ENCODE measurements at places on chromosomes 4 and X.

- DNase-seq, result no peak
Observed at GRCh38 chr4:120869613-120870278, 52.8 kb downstream of the PRDM5 start.

DNA sequence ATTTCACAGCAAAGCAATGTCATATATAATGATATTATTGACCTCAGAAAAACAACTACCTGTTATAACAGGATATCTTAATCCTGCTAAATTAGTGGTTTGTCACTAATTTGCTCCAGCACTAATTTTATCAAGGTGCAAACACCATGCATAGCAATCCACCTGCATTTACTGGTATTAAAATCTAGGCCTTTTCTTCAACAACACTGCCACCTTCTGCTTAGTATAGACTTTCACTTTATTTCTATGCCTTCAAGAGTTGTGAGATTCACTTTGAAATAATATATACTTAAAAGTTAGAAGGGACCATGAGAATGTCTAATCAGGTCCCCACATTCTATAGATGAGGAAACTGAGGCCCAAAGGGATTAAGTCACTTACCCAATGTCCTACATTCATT lies 82.1 kb upstream of the IQCM start:
- DNase-seq, result no peak

DNA sequence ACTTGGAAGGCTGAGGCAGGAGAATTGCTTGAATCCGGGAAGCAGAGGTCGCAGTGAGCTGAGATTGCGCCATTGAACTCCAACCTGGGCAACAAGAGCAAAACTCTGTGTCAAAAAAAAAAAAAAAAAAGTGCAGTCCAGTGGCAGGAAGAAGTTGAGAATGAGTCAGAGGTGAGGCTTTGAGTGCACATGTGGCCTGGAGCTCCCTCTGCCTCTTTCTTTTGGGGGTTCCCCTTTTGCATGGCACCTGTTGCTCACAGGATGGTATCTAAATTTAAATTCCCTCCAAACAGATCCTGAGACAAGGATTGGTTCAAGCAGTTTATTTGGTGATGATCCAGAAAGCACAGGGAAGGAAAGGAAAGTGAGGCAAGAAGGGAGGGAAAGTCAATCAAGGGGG lies 151.4 kb upstream of the STX18 start:
- DNase-seq, result no peak

DNA sequence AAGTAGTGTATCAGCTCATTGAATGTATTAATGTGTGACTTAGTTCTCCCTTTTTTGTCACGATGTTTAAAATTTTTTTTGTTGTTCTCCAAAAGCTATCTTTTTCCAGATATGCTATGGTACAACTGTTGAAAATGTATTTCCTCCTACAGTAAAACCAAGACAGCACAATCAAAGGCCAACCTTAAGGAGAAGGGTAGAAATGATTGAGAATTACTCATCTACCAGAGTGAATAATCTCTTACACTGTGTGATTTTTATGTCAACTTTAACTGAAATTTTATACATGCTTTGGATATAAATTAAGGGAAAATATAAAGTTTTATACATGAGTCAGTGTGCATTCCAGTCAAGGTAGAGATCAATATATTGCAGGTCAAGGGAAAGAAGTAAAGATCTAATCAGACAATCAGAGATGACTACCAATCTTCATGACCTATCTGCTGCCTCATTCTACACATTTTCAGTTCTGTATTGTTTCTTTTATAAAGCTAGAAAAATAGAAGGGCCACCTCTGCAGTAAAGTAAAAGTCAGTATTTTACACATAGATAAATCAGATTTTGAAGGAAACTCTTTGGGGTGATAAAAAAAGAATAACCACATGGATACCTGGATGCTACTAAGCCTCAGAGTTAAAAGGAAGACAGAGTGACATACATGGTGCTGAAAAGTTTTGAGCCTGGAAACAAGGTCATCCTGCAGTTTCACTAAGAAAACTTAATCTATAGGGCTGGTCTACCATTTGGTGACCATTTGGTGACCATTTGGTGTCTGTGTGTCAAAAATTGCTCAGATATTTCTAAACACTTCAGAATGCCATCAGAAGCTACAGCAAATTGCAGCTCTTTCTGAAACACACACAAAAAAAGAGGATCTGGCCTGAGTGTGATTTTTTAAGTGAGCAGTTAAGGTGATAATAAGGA lies 1.6 kb downstream of the FAM13A start:
- no peak for DNase-seq

GRCh38 chr4:8608714-8609391 lies 16.3 kb downstream of the CPZ start:
- DNase-seq, result no peak

GRCh38 chrX:38601866-38602265 lies 40.5 kb downstream of the TSPAN7 start:
- no peak for DNase-seq

- DNase-seq, result no peak
Observed at GRCh38 chr4:2798399-2799223, 5.7 kb downstream of the SH3BP2 start.

DNA sequence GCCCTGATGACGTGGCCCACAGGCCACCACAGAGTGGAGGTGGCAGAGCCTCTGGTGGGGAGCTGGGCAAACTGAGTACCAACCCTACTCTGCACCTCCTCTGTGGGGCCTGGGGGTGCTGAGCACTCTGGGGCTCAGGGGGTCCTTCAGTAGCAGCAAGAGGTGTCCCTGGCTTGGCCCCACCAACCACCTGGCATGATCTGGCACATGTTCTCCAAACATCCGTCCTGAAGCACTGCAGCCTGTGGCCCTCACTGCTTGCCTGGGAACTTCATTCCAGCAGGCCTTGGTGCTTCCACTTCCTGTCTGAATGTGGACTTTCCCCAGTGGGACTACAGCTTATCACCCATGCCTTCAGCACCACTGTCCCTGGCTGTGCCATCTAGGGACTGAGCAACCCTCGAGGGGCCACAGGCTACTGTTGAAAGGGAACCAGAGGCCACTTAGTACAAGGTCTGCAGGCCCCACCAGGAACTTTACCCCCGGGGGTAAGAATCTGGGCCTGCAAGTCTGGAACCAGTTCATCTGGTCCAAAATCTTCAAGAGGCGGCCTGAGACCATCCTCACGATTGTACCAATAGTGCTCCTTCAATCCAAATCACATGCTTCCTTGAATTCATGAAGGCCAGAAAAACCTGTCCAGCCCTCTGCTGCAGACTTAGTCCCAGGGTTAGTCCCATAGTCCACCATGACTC lies 13.2 kb downstream of the TNIP2 start:
- no peak for DNase-seq

DNA sequence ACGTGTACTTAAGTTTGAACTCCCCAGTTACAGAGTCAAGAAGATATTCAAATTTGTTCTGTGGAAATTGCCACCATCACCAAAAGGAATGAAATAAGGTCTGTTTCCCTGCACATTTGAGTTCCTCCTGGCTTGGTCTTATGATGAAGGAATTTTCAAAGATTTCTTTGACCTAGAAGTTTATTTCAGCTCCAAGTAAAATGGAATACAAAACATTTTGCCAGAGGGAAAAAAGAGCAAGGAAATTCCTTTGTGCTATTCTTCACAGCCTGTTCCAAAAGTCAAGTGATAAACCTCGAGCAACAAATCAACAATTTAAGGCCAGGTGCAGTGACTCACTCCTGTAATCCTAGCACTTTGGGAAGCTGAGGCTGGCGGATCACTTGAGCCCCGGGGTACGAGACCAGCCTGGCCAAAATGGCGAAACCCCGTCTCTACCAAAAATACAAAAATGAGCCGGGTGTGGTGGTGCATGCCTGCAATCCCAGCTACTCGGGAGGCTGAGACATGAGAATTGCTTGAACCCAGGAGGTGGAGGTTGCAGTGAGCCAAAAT lies 3.4 kb downstream of the NKRF start:
- no peak for DNase-seq

- DNase-seq, result no peak
Observed at GRCh38 chr4:105106426-105106825, 40.2 kb upstream of the TET2 start.

DNA sequence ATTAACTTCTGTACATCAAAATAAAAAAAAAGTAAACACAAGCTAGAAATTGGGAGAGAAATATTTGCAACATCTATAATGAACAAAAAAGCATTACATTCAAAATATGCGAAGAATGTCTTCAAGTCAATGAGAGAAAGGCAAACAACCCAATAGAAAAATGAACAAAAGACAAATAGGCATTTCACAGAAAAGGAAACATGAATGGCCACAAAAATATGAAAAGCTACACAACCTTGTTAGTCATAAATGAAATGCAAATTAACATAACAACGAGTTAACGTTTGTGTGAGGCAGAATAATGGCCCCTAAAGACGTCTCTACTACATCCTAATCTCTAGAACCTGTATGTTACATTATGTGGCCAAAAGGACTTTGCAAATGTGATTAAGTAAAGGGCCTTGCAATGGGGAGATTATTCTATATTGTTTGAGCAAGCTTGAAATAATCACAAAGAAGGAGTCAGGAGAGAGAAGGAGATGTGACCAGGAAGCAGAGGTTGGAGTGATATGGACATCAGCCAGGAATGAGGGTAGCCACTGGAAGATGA lies 86.8 kb downstream of the WDFY3 start:
- DNase-seq, result no peak

GRCh38 chr4:93791570-93792195 lies 36.9 kb upstream of the ATOH1 start:
- DNase-seq, result no peak

DNA sequence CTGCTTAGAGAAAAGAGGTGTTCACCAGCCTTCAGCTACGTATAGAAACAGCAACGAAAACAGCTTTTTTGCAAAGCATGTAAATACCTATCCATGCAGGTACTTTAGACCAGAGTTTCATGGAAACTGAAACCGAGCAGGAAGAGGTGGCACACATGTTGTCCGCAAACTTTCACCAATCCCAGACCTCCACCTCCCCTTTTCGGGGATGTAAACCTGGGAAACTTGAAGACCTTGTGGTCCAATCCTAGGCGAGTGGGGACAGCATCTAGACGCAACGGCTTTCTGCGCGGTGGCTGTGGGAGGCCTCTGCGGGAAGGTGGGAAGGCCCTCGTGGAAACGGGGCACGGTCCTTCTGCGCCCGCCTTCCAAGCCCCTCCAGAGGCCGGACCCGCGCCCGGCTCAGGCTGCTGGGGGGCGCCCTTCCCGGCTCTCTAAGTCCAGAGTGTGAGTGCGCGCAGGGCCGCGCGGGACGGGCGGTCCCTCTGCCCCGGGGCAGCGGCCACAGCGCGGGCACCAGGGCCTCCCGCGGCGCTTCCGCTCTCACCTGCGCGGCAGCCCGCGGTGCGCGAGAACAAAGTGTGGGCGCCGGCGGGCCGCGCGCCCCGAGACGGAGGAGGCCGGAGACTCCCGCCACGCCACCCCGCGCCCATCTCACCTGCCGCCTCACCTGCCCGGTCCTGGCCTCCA lies 830 bp upstream of the SHROOM2 start:
- DNase-seq, result no peak

DNA sequence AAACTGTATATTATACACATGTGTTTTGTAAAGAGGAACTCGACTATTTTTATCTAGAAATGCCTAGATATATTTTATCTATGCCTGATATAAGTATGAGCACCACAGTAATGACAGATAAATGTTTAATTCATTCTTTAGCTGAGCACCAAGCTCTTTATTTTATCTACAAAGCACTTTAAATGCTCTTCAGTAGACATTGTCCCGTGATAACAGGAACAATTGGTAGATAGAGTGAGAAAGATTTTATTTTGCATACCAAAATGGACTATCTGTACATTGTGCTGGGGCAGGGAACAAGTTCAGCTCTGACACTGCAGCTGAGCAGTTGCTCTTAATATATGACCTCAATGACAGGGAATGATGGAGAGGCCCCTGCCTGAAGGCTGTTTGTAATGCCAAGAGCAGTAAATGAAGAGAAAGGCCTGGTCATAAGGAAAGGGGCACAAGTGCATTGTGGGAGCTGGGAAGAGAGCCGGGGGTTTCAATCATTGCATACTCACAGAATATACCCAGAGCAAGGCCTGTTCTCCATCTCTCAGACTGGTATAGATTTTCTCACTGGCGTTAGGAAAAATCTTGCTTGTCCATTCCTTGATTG lies 57.3 kb downstream of the SEPTIN11 start:
- DNase-seq, result no peak
